ENCODE measurements at places on chromosomes 5 and 9.

GRCh38 chr5:36215910-36216309 is 25.8 kb downstream of the NADK2 start:
- no peak for DNase-seq

GRCh38 chr9:124835026-124835557 is 18.2 kb upstream of the WDR38 start:
- no peak for DNase-seq

DNA sequence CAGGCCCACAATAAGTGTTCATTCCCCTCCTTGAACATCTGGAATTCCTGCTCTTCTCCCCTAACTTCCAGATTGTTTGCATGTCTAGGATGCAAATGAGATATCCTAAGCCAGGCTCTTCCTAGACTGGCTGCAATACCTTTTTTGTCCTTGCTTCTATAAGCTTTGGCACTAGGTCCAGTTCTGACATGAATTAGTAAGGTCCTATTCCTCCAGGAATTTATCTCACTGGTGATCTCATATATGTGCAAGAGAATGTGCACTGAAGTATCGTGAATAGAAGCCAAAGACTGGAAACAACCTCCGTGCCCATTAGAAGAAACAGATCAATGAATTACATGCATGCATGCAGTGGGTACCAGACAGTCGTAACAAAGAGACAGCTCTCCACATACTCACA is 25.2 kb downstream of the DUSP1 start:
- no peak for DNase-seq

DNA sequence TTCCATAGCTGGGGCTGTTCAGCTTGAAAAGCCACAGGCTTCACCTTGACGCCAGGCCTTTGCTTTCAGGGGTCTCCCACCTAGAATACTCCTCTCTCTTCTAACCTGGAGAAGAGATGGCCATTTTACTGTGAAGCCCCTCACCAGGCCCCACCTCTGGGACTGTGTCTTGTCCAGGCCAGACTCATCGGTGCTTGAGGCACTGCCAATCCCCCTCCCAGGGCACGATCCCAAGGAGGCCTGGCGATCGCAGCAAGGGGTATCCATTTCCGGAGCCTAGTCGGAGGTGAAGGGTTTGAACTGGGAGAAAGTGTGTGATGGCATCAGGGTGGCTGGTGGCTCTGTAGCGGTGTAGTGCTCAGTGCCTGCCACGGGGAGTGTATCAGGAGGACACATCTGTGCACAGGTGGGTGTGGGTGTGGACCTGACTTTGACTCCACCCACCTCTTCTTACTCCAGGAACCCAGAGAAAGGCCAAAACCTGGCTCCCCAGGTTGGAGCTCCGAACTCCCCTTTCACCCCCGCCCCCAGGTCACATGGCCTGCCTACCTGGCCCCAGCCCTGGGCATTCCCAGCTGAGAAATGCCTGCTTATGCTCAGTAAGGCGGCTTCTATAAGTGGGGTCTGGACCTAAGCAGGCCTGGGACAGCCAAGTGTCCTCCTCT is 27.4 kb upstream of the ENHO start:
- no peak for DNase-seq

DNA sequence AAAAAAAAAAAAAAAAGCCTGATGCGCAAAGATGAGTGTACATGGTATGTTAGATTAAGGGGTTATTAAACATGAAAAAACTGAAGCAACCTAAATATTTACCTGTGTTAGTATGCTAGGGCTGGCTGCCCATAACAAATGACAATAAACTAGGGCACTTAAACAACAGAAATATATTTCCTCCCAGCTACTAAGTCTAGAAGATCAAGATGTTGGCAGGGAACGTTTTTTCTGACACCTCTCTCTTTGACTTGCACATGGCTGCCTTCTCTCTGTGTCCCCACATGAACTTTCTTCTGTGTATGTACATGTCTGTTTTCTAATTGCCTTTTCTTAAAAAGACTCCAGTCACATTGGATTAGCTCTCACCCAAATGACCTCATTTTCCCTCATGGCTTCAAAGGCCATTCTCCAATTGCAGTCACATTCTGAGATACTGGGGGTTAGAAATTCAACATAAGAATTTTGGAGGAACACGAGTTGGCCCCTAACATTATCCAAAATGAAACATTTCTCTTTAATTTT is 694.5 kb downstream of the CDH9 start:
- no peak for DNase-seq

DNA sequence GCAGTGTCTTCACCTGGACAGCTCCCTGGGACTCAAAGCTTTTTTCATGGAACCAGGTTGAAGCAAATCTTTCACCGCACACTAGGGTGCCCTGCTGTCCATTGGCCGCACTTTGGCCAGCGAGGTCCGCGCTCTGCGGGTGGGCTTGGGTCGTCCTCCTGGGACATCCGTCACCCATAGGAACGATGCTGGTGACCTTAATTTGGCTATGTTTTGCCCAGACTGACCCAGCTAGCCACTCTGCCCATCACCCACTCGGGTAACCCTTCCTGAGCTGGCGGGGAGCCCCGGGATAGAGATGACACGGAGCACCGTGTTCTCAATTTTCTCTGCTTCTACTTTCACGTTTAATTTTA is 25.9 kb downstream of the ZDHHC11B start:
- DNase-seq: no peak

- no peak for DNase-seq
These were observed 172.2 kb upstream of the SNX2 start for GRCh38 chr5:122602700-122603099.

DNA sequence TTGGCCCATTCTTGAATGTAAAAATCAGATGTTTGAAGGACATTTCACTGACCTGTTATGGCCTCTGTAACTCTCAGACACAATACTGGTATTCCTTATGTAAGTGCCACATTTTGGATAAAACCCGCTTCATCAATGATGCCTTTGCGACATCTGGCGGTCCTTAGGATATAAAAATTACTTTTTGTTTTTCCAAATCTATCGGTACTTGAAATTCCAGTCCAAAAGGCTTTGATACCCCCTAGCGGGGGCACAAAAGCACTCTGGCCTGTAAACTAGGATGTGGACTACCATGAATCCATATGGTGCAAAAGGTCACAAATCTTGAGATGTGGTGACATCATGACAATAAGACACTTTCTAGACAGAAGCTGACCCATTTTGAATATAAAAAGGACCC is 291.8 kb downstream of the KIAA0825 start:
- no peak for DNase-seq

- no peak for DNase-seq
These were observed 109.4 kb downstream of the ANKRD55 start for GRCh38 chr5:56123531-56124243.

DNA sequence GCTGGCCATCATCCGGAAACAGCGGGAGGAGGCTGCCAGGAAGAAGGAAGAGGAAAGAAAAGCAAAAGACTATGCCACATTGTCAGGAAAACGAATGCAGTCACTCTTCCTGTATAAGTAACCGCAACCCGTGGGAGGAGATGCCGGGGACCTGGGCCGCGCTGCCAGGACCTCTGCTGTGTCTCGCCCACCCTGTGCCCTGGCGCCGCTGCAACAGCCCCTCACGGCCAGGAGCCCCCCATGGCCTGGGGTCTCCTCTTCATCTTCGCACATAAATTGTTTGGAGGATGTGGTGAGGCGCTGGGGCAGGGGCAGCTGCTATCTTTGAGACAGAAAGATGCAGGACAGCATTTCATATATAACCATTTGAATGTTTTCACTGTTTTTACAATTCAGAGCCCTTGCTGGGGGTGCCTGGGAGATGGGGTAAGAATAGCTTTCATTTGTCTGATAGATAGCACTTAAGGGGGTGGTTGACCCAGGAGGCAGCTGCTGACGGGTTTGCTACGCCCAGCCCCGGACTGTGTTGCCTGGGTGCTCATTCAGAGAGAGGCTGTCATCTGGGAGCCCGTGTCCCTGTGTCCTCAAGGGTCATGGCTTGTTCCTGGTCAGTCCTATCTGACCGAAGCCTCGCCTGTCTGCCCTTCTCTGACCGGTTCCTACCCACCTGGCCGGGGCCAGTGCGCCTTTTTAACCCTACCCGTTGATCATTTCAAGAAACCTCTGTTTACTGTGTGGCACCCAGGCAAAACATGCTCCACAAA is 1067.7 kb upstream of the COX7C start:
- DNase-seq: no peak
